Activated naive CD4-positive, alpha-beta T cell treated with anti-CD3 and anti-CD28 coated beads, Interleukin-2, amount 50 U/mL, for 16 hours (primary cell): ENCODE measurements at places on chromosomes 6 and 20.

DNA sequence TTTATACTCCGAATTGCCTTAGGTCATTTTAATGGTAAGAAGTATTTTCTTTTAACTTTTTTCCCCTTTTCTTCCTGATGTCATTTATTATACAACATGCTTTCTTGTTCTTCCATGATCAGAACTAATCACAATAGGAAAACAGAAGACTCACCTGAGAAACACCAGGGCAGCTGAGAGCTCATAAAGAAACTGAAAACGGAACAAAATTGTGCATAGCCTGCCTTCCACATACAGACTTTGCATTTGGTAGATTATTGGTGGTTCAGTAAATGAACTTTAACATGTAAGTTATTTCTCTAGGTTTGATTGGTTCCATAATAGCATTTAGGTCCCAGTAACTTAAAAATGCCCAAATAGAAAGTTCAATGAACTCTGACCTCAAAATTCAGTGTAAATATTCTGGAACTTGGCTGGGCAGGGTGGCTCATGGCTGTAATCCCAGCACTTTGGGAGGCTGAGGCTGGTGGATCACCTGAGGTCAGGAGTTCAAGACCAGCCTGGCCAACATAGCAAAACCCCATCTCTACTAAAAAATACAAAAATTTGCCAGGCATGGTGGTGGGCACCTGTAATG is 161.1 kb upstream of the DTNBP1 start:
- no peak for DNase-seq

DNA sequence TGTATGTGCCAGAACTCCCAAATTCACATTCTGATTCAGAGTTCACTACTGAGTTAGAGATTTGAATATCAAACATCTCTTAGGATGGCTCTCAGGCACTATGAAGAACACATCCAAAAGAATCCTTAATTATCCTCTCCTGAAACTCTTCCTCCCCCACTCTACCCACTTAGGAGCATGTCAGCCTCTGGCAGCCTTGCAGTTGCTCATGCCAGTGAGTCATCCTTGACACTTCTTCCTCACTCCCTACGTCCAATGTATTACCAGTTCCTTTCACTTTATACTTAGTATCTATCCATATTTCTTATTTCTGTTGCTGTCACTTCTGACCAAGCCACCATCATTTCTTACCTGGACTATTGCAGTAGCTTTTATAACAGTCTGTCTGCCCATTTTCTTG is 192.0 kb upstream of the IMPG1 start:
- no peak for DNase-seq

- DNase-seq: no peak
Measured at GRCh38 chr20:50219600-50219999, 29.0 kb downstream of the CEBPB start.

DNA sequence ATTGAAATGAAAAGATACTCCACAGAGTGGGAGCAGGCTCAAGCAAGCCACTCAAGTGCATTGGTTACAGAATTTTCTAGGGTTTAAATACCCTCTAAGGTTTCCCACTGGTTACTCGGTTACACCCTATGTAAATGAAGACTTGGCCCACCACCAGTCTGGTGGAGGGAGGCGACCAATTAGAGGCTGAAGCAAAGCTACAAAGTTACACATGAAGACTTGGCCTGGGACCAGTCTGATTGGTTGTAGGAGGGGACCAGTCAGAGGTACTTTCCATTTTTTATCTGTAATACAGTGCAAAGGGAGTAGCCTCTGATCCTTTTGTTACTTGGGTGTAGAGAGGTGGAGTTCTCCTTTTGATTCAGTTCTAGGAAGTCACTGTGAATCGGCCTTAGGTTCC is 7.6 kb downstream of the SRSF12 start:
- DNase-seq: no peak

- DNase-seq: no peak
Measured at GRCh38 chr6:33375143-33375671, 16.4 kb upstream of the KIFC1 start.

- no peak for DNase-seq
Measured at GRCh38 chr20:22062874-22063273, 357.4 kb downstream of the PAX1 start.
